ENCODE measurements at places on chromosomes 4 and X. TPM values are rescaled to one million over a fixed set of nuclear protein-coding genes. Genes with fewer than 3 reads are reported as not detected.

- no peak for DNase-seq
These were observed 27.3 kb downstream of the TKTL1 start for GRCh38 chrX:154322890-154323289.

GRCh38 chr4:124104628-124105027, 607.9 kb downstream of the ANKRD50 start:
- no peak for DNase-seq

DNA sequence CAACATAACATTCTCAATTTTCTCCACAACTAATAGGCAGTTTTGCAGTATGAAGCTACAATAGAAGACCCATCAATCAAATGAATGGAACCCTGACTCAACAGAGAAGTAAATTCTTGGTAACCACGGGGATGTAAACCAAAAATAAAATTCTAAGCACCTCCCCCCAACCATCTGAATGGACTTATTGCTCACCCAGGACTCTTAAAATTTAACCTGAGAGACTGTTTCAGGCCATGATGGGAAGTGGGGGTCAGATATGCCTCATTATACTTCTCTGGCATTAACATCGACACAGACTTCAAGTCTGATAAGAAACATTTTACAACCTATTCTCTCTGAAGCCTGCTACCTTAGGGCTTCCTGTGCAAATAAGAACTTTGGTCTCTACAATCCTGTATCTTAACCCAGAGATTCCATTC, 620.9 kb downstream of the TLL1 start:
- no peak for DNase-seq

GRCh38 chrX:7085879-7086278, 61.6 kb upstream of the STS start:
- no peak for DNase-seq

GRCh38 chrX:41824551-41824950, 98.8 kb downstream of the CASK start:
- DNase-seq: no peak

GRCh38 chrX:41946989-41947612, 23.7 kb upstream of the CASK start:
- no peak for DNase-seq

- no peak for DNase-seq
These were observed 19.1 kb upstream of the ZXDA start for GRCh38 chrX:57929373-57929772.

- DNase-seq: no peak
These were observed 31.0 kb downstream of the TMSB4X start for GRCh38 chrX:13005661-13006473.

ODAPH gene
- total RNA-seq: not detected

GAK gene
- 29.7 TPM for total RNA-seq

- DNase-seq: no peak
These were observed 505.6 kb downstream of the RAPGEF2 start for GRCh38 chr4:159608436-159608835.

RHOXF2 gene
- total RNA-seq: not detected

- DNase-seq: no peak
These were observed 97.5 kb upstream of the PRPS2 start for GRCh38 chrX:12693754-12694153.

GRCh38 chr4:160136021-160136420, 1033.1 kb downstream of the RAPGEF2 start:
- no peak for DNase-seq

GRCh38 chr4:86633854-86634253, 39.7 kb downstream of the PTPN13 start:
- DNase-seq: no peak

DNA sequence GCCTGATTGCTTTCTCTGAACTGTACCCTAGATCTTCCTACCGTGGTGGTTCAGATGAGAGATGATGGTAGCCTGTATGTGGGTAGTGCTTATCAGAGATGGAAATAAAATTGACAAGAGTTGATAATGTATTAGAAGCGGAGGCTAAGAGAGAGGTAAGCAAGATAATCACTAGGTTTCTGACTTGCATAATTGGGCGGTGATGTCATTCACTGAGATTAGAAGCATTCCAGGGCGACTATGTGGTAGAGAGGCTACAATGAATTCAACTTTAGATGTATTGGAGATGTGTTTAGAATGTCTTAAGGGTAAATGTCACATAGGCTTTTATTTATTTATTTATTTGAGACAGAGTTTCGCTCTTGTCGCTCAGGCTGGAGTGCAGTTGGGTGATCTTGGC, 415 bp upstream of the TENM3 start:
- DNase-seq: no peak

- DNase-seq: no peak
These were observed 8.7 kb downstream of the PYURF start for GRCh38 chr4:88514557-88515511.

HHIP gene
- total RNA-seq: not detected

- no peak for DNase-seq
These were observed 308.3 kb downstream of the DCHS2 start for GRCh38 chr4:154183264-154183663.

XAGE1A gene
- not detected for total RNA-seq

DNA sequence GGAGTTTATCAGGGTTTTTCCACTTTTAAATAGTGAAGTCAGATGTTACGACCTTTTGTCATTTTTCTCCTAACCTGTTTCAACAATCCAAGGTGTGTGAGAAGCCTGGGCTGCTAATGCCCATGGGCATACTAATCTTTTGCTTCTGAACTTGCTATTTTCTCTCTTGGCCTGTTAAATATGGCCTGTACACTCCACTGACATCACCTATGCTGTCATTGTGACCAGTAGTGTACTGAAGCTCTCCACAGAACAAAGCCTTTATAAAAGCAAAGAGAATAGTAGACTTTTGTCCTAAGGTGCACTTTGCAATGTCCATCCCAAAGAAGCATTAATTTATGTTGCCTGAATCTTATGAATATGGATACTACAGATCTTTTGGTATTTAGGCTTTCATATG, 1490.5 kb downstream of the STIM2 start:
- no peak for DNase-seq

DNA sequence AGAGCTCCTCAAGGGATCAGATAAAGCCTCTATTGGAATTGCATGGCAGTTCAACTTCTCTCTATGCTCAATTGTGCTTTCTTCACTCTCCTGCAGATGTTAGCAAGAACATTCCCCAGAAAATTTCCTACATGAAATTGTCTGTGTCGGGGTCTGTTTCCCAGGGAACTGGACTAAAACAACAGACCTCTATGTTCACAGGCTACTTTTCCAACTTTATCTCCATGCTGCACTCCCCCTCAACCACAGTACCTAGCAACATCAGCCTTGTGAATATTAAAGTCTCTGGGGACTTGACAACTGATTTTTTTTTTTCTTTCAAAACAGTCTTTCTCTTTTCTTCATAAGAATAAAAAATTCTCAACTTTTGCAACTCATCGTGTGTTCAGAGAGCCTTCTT, 1470.8 kb upstream of the ADGRL3 start:
- DNase-seq: no peak

SLC10A7 gene
- total RNA-seq: 4.5 TPM

ZAR1 gene
- not detected for total RNA-seq

- DNase-seq: no peak
These were observed 27.2 kb upstream of the DHX15 start for GRCh38 chr4:24611575-24611974.

KCND1 gene
- total RNA-seq: 0.47 TPM

GRCh38 chrX:118536687-118537461, 41.3 kb downstream of the DOCK11 start:
- DNase-seq: no peak

NKAP gene
- 3.6 TPM for total RNA-seq

- no peak for DNase-seq
These were observed 397.9 kb downstream of the PPP3CA start for GRCh38 chr4:100949350-100949935.

SPACA5B gene
- not detected for total RNA-seq

CLNK gene
- not detected for total RNA-seq

DNA sequence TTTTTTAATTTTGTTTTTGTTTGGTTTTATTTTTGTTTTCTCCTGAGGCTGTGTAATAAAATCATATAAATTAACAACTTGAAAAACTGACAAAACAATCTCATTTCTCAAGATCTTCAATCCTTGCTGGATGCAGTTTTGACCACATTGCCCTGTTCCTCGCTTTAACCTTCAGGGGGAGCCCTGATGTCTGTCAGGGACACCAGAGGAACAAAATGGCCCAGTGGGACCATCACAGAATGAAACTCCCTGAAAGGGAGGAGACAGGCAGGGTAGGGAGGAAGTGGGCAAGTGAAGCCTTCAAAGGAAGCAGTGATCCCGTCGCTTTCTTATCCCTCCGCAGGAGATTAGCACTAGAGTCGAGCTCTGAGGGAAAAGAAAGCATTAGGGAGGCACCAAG, 274.9 kb upstream of the LDB2 start:
- no peak for DNase-seq

DNA sequence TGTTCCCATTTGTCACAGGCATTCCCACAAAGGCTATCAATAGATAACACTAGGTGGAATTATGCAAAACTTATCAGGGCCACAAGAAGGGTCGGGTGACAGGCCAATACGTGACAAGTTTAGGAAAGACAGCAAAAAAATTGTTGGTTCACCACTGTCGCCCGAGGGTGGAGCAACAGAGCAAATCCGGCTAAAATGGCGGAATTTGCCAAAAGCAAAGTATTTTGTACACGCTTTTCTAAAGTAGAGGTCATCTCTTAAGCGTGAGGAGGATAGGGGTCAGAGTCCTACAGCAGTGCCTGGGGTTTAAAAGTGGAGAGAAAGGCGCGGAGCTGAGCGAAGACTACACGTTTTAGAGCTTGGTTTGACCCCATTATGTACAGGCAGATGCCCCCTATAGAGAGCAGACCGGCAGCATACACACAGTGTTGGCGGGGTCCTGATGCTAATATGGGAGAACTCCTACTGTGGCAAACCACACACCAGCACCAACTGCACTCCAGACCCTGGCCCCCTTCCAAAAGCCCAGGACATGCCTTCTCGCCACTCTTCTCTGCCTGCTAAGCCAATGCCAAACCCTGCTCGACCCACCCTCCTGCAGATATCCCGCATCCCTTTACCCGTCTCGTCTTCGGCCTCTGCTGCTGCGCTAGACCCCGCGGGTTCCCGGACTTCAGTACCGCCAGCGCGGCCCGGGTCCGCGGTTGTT, 733 bp downstream of the CCNA2 start:
- no peak for DNase-seq

DNA sequence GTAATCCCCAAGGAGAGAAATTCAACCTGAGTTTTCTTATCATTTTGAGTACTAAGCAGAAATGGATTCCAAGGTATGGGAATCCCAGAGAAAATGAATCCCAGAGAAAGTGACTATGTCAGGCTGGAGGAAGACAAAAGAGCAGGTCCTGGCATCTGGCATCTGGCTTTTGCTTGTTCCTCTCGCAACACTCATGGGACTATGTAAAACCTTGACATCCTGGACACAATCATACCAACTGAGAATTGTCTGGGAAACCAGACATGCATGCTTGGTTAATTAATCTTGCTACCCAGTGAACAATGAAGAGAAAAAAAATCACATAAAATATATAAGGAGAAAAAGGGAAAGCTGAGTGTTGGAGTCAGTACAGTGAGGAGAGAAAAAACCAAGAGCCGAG, 12.9 kb downstream of the DCAF8L1 start:
- DNase-seq: no peak

BEX3 gene
- 147 TPM for total RNA-seq

- DNase-seq: no peak
These were observed 33.5 kb downstream of the LIMCH1 start for GRCh38 chr4:41571422-41571821.

REELD1 gene
- not detected for total RNA-seq

- peak; percentile 11 for DNase-seq
These were observed 37.2 kb upstream of the GPR78 start for GRCh38 chr4:8542776-8543525.

DNA sequence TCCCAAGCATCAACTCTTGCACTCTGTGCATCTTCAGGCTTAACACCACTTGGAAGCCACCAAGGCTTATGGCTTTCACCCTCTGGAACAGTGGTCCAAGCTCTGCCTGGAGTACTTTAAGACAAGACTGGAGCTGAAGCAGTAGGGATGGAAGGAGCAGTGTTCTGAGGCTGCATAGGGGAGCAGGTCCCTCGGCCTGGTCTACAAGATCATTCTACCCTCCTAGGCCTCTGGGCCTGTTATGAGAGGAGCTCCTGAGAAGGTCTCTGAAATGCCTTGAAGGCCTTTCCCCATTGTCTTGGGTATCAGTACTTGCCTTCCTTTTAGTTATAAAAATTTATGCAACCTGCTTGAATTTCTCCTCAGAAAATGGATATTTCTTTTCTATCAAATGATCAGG, 286.7 kb downstream of the CPXCR1 start:
- DNase-seq: no peak

- DNase-seq: no peak
These were observed 3.0 kb upstream of the NXT2 start for GRCh38 chrX:109533631-109534030.

DNA sequence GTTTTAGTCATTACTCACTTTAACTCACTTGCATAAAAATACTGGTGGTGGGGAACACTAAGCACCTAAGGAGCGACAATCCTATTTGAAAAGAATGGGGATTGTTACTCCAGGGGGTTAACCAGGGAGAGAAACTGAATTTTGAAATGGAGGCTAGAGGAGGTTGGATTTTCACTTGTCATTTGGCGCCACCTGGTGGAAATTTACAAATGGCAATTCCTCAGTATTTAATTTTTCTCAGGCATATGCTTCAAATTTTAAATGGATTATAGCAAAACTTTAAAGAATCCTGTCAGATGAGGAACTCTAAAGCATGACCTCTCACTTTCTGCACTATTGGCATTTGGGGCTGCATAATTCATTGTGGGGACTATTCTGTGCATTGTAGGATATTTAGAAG, 2.7 kb upstream of the GEMIN8 start:
- no peak for DNase-seq

POU4F2 gene
- not detected for total RNA-seq

DHX15 gene
- total RNA-seq: 53.0 TPM

DNA sequence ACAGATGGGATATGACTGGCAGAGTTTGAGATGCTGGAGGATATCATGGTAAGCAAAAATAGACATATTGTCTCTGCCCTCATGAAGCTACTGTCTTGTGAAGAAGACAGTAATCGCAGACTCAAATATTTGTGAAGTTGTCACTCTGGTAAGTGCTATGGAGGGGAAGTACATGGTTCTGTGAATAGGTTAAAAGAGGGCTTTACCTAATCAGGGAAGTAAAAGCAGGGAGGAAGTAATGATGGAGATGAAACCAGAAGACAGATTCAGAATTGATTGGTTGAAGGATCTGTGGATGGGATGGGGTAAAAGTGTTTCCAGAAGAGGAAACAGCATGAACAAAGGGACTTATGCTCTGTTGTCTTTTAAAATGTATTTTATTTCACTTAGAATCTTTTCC, 19.3 kb upstream of the MAGED1 start:
- no peak for DNase-seq

HSFX2 gene
- not detected for total RNA-seq

- peak; percentile 78 for DNase-seq
These were observed 57.1 kb upstream of the PJA1 start for GRCh38 chrX:69222103-69223090.

GRCh38 chrX:15619053-15619755, 18.4 kb upstream of the ACE2 start:
- DNase-seq: no peak

GRCh38 chr4:36445480-36445879, 164.1 kb downstream of the DTHD1 start:
- no peak for DNase-seq

- DNase-seq: no peak
These were observed 249.2 kb upstream of the RPS6KA3 start for GRCh38 chrX:20515841-20516461.

Data from left ventricle myocardium superior (tissue), 1 donor.